ENCODE measurements at places on chromosomes 16 and 17.

DNA sequence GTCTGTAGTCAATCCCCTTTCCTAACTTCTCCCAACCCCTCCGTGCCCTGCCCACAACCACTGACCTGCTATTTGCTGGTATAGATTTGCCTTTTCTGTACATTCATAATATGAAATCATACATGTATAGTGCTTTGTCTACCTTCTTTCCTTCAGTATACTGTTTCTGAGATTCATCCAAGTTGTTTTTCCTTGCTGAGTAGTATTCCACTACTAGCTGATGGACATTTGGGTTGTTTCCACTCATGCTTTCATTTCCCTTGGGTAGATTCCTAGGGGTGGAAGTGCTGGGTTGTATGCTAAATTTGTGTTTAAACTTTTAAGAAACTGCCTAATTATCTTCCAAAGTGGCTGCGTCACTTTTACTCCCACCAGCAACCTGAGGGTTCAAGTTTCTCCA is 27.7 kb downstream of the CSNK2A2 start:
- DNase-seq = no peak

GRCh38 chr17:59680314-59680713 is 26.9 kb downstream of the PTRH2 start:
- no peak for DNase-seq

GRCh38 chr16:4659363-4660353 is 33.7 kb upstream of the NUDT16L1 start:
- DNase-seq = no peak

GRCh38 chr16:11679250-11679649 is 11.0 kb downstream of the SNN start:
- no peak for DNase-seq

DNA sequence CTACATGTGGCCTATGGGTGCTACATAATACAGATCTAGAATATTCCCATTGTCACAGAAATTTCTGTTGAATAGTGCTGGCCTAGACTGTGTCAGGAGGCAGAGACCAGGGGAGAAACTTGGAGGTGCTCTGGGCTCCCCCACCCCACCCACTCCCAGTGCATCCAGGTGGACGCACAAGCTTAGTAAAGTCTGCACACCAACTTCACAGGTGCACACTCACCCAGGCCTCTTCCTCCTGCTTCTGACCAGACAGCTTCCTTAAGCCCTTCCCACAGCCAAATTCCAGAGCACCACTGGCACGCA is 7.6 kb upstream of the CNP start:
- DNase-seq = no peak

- DNase-seq = no peak
Measured at GRCh38 chr17:36610474-36610873, 9.1 kb downstream of the MRM1 start.

DNA sequence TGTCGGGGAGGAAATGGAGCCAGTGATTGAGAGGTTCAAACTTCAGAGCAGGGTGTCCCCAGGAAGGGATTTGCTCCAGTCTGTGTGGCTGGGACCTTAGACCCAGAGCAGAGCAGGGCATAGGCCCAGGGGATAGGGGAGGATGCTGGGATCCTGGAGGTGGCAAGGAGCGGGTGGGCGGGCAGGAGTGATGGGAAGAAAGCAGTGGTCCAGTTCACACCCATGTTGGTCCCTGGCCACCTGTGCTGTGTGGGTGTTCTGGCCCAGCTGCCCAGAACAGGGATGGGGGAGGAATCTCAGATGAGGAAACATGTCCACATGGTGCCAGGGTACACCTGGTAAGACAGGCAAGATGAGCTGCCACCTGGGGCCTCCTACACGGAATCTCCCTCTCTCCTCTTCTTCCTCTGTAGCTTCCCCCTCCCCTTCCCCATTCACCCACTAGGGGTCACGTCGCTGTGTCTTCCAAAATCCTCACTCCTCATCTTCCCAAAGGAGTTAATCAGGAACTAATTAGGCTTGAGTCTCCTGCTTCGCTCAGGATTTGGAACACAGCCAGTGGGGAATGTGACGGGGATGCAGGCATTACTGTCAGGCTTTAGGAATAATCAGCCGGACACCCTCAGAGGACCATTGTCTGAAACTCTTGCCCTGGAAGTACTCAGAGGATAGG is 2.3 kb downstream of the BEAN1 start:
- no peak for DNase-seq

DNA sequence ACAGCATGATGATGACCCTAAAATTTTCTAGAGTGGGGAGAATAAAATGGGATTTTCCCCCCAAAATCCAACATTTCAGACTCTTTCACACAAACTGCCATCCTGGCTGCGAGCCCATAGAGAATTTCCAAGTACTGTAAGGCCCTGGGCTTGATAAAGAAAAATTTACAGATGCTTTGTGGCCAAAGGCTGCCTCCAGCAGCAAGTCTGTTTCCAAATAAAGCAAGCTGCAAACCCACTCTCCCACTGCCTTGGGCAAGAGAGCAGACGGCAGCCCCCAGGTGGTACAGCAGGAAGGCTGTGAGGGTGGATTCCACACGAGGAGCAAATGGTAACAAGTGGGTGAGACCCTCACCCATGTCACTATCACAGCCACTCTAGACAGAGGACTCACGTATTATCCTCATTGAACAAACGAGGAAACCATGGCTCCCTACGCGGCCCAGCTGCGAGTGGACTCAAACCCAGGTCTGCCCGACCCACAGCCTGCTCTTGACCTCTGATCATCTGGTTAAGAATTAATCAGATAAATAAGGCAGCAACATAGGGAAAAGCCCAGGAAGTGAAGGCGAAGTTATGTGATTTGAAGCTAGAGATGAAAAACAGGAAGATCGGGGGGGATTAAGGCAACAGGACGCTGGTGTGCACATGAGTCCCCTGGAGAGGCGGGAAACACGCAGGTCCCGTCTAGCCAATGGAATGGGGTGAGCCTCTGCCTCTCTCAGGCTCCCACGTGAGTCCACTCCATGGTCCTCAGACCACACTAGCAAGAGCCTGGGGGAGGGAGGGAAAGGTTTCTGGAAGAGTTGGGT is 37.4 kb downstream of the AXIN2 start:
- no peak for DNase-seq

GRCh38 chr17:9002227-9002605 is 19.1 kb upstream of the NTN1 start:
- no peak for DNase-seq

DNA sequence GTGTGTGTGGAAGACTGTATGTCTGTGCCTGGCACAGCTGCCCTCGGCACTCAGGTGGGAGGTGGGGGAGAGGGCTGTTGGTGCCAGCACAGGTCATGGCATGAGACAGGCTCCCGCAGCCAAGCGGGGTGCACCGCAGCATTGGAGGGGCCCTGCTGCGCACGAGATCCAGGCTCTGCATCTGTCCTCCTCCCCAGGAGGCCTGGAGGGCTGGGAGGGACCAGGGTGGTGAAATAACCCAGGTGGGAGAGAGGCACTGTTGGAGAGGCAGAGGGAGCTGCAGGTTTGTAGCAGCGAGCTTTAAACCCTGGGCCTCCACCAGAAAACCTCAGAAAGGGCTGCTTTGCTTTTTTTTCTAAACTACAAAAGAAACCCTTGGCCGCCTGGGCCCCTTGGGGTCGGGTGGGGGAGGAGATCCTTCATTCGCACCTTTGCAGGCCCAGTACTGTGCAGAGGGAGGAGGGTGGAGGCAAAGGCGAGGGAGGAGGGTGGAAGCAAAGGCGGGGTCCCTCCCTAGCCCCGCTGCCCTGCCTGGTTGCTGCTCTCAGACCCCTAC is 241.7 kb downstream of the SEC14L1 start:
- no peak for DNase-seq

All from AG09309 (cell line).